ENCODE measurements at places on chromosomes 4 and X.

DNA sequence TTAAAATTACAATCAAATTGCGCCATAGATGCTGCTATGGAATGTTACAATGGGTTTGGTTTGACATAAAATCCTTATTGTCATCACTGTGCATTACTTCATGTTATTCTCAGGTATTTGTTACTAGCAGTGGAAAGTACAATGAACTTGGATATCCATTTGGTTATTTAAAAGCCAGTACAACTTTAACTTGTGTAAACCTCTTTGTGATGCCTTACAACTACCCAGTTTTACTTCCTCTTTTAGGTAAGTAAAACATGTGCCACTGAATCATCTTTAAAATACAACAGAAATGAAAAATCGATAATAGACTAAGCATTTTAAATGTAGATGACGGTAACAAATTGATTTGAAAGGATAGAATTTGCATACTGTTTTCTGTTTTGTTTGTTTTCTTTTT lies 35.6 kb downstream of the INTS6L start:
- DNase-seq = no peak

- DNase-seq = no peak
Observed at GRCh38 chrX:109635146-109635545, 10.2 kb upstream of the KCNE5 start.

DNA sequence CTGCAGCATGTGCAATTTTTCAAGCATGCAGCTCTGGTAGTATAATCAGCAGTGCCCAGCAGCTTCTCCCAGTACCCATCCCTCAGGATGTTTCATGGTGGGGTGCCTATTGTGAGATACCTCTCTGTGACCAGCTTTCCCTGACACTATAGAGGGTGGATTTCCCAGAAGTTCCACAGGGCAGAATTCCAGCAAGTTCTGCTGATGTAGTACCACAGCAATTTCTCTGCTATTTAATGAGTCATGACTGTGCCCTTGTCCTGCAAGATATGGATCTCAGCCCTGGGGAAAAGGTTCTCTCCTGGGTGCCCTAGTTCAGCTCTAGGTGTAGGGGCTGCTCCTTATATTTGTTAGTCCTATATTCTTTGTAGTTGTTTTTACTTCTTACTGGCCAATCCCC lies 174.8 kb downstream of the ENOX2 start:
- no peak for DNase-seq

GRCh38 chr4:107069049-107069448 lies 32.9 kb upstream of the DKK2 start:
- DNase-seq = no peak

DNA sequence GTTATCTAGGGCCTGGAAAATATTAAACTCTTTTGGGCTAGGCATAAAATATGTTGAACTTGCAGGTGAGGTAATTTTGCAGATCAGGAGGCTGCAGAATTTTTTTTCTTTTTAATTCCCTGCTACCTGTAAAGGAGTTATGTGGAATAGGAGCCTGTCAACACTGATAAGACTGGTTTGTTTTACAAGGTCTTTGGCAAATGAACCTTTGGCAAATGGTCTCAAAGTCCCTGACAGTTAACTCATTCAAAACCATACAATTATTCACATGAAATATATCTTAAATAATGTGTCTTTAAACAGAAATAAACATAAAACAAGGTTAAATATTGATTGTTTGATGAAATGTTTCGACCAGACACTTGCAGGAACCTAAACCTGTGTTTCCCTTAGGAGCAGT lies 340.2 kb downstream of the GASK1B start:
- no peak for DNase-seq

DNA sequence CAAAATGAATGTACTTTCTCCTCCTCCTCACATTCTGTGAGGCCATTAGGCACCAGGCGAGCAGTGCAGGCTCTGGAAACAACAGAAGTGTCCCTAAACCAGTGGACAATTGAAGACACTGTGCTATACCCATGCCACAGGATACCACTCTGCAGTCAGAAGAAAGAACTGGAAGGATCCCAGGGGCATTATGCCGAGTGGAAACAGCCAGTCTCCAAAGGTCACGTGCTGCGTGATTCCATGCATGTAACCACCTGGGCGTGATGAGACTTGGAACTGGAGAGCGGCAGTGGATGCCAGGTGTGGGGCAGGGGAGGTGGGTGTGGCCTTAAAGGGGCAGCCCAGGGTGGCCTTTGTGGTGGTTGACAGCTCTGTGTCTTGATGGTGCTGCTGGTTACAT lies 139.4 kb downstream of the EVC2 start:
- no peak for DNase-seq

GRCh38 chr4:121192013-121192412 lies 27.9 kb upstream of the TNIP3 start:
- DNase-seq = no peak

DNA sequence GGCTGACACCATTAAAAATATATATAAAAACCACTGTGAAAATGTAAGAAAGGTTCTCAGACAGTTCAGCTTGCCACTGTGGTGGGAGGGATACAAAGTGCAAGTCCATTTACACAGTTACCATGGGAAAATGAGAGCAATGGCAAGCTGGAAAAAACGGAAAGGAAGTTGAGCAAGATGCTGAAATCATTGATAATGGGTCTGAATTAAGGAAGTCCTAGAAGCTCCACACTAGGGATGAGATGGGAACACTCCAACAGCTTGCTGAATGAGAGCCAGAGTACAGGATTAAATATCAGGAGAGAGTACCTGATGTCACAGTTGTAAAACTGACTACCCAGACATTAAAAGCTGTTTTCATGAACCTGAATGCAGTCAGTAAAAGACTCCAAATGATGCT lies 218.6 kb downstream of the PRDM5 start:
- DNase-seq = no peak

DNA sequence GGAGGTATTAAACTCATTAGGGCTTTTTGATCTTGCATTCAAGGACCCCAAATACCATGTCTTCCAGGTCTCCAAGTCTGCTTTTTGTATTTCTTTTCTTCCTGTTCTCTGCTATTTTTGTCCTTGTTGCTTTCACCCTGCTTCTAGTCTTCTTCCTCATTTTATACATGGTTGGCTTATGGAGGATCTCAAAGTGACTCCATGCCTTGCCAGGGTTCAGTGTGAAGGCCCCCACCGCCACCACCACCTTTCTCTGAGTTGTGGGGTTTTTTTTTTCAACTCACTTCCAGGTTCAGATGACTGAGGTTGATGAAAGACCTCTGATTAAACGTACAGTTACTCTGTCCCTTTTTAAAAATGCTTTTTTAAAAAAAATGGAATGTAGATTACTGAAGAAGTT lies 96.3 kb downstream of the MAML3 start:
- DNase-seq = no peak

GRCh38 chr4:127634181-127634580 lies 1.4 kb downstream of the INTU start:
- peak; percentile 32 for DNase-seq

GRCh38 chr4:111323916-111324315 lies 701.0 kb upstream of the PITX2 start:
- DNase-seq = peak; percentile 13

DNA sequence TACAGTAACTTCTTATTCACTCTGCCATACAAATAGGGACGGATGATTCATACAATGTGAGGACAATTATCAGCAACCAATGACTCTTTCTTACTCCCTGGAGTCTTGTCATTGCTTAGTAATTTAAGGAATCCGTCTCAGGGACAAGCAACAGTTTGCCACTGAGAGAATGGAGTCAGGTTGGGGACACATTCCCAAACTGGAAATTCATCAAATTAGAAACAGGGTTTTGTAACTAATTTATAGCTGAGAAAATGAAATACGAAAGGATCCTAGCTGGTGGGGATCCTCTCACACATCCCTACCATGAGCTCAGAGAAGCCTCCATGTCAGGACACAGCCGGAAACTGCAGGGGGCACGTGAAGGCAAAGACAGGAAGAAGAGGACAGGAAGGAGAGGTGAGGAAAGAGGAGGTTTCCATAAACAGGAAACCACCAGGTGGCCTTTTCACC lies 50.4 kb upstream of the KDR start:
- no peak for DNase-seq

DNA sequence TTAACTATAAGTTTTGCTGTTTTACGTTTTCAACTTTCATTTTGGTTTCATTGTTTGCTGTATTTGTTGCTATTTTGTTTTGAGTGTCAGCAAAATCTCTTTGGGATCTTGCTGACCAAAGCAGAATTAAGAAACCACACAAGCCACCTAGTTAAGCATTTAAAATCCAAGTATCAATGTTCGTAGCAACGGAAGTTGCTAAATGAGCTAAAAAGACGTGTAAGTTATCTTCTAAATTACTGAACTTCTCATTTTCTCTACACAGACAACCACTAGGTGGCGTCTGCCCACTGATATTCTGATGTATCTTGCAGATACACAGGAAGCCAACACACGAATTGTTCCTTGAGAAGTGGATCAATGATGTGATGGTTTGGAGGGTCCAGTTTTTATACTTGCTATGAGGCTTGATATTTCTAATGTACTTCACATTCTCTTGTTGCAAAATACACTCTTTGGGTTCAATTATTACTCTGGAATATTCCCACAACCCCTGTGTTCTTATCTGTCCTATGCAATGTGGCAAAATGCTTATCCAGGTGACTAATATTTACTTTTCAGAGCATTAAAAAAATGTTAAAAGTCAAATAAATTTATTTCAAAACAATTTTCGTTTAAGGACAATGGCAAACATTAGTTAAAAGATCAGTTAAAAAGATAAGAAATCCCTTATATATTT lies 250.5 kb downstream of the TECRL start:
- DNase-seq = peak; percentile 41

GRCh38 chr4:99629962-99630554 lies 27.6 kb downstream of the C4orf54 start:
- no peak for DNase-seq
